A549 treated with Mapracorat at 1 μM for 4 hours (cell line): ENCODE measurements at places on chromosomes 2 and 18. TPM values are rescaled to one million over a fixed set of nuclear protein-coding genes. Genes with fewer than 3 reads are reported as not detected.

The TRABD2A gene
- total RNA-seq: 10.3 to 14.7 TPM (median 12.5 TPM) in 5 replicates

The GKN1 gene
- total RNA-seq: 0.30 to 1.00 TPM (median 0.56 TPM) in 5 replicates

The GCFC2 gene
- total RNA-seq: 14.4 to 20.8 TPM (median 15.2 TPM) in 5 replicates

The SP140 gene
- total RNA-seq: 0.27 TPM in 1 of 5 replicates, not detected in the others

The RAB27B gene
- total RNA-seq: 9.1 to 13.0 TPM (median 10.5 TPM) in 5 replicates
